ENCODE measurements at places on chromosomes 4 and X.

DNA sequence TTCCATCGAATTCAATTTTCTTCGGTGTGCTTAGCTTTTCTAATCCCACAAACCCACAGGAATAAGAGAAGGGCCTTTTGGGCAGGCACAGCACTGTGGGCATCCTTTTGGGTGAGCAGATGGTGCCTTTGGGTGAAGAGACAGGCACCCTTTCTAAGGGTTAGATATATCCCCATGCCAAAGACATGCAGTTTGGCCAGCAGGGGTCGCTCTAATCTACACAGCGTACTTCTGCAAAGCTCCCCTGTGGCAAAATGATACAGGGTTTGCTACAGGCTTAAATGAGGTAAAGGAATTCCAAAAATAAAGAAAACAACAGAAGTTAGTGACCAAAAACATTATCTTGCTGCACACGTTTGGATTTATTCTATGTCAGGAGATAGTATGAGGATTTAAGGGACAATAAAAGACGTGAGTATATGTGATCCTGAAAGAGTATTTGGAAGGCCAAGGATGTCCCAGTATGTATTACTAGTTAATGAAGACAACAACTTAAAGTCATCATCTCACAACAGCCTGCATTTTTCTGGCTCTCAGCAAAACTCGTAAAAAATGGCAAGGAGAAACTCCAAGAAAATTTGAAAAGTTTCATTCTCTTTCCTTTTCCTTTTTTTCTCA is 49.5 kb downstream of the PHEX start:
- peak; percentile 48 for DNase-seq

DNA sequence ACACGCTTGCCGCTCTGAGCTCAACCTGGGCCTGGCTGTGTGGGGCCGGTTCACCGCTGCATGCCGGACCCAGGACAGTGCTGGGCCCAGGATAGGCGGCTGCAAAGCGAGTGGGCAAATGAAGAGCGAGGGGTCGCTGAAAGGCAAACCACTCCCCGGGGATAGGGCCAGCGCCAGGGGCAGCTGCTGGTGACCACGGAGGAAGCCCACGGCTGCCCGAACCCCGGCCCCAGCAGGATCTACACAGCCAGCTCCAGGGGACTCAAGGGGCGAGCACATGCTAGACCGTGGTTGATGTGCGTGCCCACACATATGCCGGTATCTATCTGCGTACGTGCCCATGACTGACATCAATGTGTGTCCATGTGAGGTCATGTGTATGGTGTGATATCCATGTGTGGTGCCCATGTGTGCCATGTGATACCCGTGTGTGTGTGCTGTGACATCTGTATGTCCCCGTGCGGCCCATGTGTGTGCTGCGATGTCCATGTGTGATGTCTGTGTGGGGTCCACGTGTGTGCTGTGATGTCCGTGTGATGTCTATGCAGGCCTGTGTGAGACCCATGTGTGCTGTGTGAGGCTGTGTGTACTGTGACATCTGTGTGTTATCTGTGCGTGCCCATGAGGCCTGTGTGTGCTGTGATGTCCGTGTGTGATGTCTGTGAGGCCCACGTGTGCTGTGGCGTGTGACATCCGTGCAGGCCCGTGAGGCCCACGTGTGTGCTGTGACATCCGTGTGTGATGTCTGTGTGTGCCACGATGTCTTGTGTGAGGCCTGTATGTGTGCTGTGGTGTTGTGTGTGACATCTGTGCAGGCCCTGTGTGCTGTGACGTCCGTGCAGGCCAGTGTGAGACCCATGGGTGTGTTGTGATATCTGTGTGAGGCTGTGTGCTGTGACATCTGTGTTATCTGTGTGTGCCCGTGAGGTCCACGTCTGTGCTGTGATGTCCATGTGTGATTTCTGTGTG is 24.8 kb downstream of the CTBP1 start:
- no peak for DNase-seq

- peak; percentile 15 for DNase-seq
Measured at GRCh38 chr4:69984030-69984443, 11.7 kb upstream of the STATH start.

DNA sequence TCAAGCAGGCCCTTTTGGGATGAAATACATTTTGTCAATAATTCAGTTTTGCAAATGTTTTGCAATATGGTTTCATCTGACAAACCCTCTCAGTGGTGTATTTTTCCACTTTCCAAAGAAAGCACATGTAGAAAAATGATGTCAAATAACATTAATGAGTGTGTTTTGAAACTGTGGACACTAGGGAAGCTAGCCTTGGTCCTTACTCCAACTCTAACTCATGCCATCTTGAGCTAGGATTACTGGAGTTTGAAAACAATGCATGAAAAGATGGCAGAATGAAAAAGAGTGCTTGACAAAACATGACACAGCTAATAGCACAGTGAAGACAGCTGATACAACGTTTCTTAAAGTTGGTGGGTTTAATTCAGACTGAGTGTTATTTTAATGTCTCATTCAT is 41.4 kb downstream of the HAND2 start:
- DNase-seq, result no peak

- no peak for DNase-seq
Measured at GRCh38 chrX:348461-349117, 30.0 kb upstream of the GTPBP6 start.

DNA sequence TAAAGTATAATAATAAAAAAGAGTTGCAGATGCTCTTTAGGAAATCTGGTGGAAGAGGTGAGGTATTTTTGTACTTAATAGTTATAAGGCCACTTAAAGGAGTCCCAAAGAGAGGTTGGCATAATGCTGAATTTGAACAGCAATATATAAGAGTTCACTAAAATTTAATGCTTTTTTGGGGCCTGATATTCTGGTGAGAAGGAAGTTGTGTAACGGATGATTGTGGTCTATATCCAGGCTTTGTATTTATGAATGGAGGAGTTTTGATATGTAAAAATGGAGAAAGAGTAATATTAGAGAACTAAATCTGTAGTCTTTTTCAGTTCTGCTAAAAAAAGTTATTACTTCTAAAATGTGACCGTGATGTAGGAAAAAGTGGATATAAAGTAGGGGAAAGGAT is 20.4 kb downstream of the BMP2K start:
- DNase-seq, result no peak

- DNase-seq, result no peak
Measured at GRCh38 chrX:17848545-17849265, 12.4 kb downstream of the RAI2 start.
